Dermis blood vessel endothelial cell (primary cell): ENCODE measurements at places on chromosomes 5 and 9. TPM values are rescaled to one million over a fixed set of nuclear protein-coding genes. Genes with fewer than 3 reads are reported as not detected.
A peak's percentile ranks its signal among the peaks of the same experiment; 100 is the strongest.

Gene LCP2
- 2.4 TPM in 1 of 2 replicates, not detected in the other for total RNA-seq

Gene WDR38
- not detected in 2 replicates for total RNA-seq

Gene SLC34A3
- total RNA-seq = not detected in 2 replicates

Gene FAM151B
- 2.6 and 3.0 TPM in 2 replicates for total RNA-seq

Gene CDH12
- not detected in 2 replicates for total RNA-seq

Gene ANKRD18A
- total RNA-seq = under 0.01 TPM in 1 of 2 replicates, not detected in the other

Gene PLPP1
- 124 and 293 TPM in 2 replicates for total RNA-seq

Gene BOD1
- 60.2 and 61.3 TPM in 2 replicates for total RNA-seq

Gene PLEKHG4B
- not detected in 2 replicates for total RNA-seq

DNA sequence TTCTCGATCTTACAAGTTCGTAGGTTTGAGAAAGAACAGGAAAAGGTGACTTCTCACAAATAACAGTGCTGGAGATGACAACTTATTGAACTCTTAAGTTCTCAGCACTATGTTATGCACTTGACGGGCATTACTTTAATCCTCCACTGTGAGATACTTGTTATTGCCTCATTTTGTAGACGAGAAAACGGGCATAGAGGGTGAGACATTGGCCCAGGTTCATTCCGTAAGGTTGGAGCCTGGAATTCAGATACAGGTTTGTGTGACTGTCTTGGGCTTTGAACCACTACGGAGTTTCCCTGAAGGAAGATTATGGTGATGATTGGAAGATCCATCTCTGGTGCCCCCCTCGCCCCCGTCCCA lies 657 bp downstream of the MAT2B start:
- no peak for DNase-seq

- DNase-seq = no peak
These were observed 167.3 kb downstream of the MUSK start for GRCh38 chr9:110835859-110836271.

GRCh38 chr5:37316027-37316426 lies 54.9 kb downstream of the NUP155 start:
- no peak for DNase-seq

GRCh38 chr5:73299665-73300336 lies 126.8 kb downstream of the TMEM174 start:
- no peak for DNase-seq

GRCh38 chr5:31916327-31916726 lies 257.8 kb downstream of the GOLPH3 start:
- DNase-seq = no peak

- DNase-seq = no peak
These were observed 386.0 kb upstream of the KLF4 start for GRCh38 chr9:107875571-107875980.

DNA sequence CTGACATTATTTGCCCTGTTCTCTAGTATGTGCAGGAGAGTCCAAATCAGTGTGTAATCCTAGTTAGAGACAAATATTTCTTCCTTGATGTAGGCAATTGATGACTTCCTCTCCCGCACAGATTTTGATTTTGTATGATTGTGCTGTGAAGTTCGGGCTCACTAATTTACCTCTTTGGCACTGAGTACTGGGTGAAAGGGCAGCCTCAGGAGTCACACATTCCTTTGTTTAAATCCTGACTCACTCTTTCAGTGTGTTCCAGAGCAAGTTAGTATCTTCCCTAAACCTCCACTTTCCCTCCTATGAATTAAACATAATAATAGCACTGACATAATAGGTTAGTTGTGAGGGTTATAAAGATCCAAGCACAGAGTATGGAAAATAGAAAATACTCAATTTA lies 269.7 kb downstream of the ISL1 start:
- DNase-seq = peak; percentile 13

DNA sequence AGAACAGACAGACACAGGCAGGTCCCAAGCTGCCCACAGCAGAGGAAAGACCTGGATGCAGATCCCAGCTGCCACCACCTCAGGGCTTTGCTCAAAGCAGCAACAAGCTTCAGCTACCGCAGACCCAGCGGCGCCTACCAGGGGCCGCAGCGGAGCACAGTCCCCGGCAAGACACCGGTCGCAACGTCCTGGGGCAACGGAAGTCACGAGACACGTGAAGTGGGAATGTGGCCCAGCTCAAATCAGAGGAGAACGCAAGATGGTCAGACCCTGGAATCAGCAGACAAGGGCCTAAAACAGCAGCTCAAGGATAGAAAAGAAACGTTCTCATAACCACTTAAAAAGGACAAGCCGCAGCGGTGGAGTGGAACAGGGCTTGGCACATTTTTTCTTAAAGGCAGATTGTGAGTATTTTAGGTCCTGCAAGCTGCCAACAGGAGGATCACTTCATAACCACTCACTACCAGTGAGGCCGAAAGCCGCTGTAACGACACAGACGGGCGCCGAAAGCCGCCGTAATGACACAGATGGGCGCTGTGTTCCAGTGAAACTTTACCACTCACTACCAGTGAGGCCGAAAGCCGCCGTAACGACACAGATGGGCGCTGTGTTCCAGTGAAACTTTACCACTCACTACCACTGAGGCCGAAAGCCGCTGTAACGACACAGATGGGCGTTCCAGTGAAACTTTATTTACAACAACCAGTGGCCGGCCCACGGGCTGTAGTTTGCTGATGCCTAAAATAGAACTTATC lies 21.7 kb downstream of the SLC9A3 start:
- peak; percentile 11 for DNase-seq

- DNase-seq = peak; percentile 56
These were observed 78.1 kb upstream of the UBTD2 start for GRCh38 chr5:172361566-172362238.

- no peak for DNase-seq
These were observed 359.6 kb upstream of the SLC24A2 start for GRCh38 chr9:20148416-20148815.

DNA sequence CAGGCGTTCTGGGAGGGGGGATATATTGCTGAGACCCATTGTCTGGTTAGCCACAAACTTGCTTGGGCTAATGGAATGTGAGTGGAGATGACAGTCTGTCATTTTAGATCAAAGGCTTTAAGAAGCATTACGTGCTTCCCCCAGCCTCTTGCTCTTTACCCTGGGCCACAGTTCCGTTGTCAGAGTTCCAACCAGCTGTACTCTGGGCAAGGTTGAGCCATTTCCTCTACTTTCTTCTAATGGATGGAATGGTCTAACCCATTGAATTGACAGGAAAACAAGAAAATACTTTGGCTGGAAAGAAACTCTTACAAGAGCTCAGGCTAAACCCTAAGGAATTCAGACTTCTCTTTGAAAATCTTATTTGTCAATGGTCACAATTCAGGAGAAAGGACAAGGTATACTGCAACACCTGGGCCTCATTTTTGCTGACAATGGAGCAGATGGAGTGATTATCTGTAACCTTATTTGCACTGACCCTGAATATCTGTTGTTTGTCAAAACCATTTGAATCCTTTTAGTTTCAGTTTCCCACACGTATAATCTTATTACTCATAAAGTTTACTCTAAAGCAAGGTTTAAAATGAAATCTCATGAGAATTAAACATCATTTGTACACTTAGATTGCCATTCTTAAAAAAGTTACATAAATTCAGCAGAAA lies 231.4 kb downstream of the PDE4D start:
- DNase-seq = peak; percentile 84

DNA sequence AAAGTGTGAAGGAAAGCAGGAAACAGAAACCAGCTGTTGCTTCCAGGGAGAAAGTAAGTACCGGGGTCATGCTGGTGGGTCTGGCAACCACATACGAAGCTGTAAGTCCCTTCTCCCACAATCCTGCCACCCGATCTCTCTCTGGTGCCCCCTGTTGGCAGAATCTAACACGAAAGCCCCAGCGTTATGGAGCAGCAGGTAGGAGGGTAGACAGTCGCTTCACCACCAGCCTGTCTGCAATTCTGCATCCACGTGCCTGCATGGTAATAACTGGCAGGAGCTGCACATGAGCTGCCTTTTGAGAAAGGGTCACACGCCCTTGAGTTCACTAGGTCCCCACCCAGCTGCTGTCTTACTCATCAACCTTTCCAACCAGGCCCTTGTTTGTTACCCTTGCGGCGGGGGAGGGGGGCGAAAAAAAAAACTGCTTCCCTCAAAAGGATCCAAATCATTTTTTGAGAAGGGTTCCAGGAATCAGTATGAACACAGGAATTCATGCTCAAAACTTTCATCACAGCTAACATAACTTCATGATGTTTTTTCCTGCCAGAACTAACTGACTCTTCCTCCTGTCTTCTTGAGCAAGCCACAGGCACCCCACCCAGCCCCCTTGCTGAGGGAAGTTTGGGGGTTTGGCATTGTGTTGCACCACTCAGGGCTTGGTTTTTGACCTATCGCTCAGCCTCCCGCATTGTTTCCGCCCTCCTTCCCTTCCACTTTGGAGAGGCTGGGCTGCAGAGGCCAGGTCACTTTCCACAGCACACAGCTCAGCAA lies 19.6 kb upstream of the TMEM252 start:
- DNase-seq = peak; percentile 44

- no peak for DNase-seq
These were observed 29.6 kb upstream of the ASS1 start for GRCh38 chr9:130414910-130415746.

DNA sequence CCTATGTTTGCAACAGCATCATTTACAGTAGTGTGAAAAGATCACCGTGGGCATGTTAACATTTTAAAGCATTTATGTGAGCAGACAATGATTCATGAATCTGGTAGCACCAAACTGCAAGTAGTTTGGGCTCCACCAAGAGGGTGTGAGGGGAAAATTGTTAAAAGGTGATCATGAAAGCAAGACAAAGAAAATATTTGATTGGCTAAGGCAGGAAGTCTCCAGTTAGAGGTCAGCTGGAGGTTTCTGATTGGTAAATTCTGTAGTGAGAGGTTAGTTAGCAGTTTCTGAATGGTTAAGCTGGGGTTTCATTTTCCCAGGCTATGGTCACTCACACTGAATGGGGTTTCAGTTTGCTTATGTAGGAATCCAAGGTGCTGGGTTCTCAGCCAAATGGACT lies 13.5 kb upstream of the DRD1 start:
- DNase-seq = no peak

- DNase-seq = peak; percentile 88
These were observed 103.4 kb upstream of the GNA14 start for GRCh38 chr9:77751341-77752091.

DNA sequence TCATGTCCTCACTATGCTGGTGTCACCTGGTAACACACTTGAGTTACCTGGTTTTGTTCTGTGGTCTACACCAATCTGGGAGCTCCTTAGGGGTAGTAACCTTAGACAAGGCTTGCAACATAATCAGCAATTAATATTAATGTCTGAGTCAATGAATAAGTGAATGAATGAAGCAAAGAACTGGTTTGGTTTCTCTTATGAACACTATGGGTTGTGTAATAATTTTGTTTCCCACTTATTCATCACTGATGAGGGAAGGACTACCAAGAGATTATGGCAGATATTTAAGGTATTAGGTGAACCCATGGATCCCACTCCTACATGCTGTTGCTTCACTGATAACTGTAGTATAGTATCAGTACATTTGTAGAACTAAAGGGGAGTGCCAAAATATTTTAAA lies 116.0 kb downstream of the SLC12A2 start:
- no peak for DNase-seq

- DNase-seq = peak; percentile 55
These were observed 683 bp downstream of the DBN1 start for GRCh38 chr5:177472460-177473442.

DNA sequence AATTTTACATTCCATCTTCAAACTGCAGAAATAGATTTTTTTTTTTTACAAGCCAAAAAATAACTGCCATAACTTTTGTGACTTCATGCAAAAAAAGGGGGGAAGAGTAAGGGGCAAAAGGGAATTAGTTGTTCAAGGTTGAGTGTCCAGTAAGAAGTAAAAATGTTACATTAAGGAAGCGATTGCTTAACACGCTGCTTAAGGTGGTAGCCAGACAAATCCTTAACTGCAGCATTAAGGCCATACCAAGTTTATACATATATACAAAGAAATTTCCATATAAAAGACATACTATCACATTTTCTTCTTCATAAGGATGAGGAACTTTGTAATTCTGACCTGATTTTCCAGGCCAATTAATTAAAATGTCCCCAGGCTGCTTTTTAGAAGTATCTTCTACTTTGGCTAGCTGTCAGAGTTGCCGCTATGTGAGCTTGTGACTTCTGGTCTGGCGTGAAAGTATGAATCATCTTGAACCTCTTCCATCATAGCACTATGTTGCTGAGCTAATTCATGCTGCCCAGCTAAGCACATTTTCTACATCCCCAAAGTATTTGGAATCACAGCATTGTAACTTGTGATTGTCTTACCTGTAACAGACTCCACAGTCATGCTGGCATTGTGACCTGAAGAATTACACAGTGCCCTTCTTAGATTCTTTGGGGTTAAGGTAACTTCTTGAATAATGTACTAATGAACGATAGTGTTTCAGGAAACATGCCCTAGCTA lies 40.0 kb downstream of the G3BP1 start:
- no peak for DNase-seq

DNA sequence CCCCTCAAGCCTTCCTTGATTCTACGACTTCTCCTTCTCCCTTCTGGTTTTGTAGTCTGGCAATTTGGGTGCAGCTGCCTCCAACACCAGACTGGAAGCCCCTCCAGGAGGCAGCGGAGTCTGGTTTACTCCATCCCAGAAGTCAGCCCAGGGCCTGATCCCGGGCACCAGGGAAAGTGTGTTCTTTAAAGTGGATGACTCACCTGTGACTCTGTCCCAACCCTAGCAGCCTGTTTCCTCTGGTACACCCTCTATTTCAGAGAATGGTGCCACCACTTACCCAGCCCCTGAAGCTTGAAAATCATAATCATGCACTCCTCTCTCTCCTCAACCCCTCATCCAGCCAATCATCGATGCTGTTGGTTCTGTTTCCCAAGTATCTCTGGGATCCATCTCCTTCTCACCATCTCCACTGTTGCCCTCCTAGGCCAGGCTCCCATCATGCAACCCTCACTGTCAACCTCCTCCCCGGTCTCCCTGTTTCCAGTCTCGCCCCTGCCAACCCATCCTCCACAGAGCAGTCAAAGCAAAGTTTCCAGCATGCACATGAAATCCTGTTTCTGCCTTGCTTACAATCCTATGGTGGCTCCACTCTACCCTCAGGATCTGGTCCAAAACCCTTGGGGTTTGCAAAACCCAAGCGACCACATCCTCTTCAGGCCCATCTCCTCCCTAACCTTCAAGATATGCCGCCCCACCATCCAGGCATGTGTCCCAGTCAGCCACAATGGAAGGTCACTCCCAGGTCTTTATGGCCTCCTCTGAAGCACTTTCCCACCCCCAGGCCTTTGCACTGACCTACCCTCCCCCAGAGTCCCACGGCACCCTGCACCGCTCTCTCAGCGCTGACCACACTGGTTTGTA lies 10.5 kb downstream of the LHX6 start:
- DNase-seq = peak; percentile 37

GRCh38 chr9:104860263-104860662 lies 67.7 kb downstream of the ABCA1 start:
- no peak for DNase-seq

GRCh38 chr9:2729721-2730120 lies 12.4 kb downstream of the KCNV2 start:
- DNase-seq = no peak

DNA sequence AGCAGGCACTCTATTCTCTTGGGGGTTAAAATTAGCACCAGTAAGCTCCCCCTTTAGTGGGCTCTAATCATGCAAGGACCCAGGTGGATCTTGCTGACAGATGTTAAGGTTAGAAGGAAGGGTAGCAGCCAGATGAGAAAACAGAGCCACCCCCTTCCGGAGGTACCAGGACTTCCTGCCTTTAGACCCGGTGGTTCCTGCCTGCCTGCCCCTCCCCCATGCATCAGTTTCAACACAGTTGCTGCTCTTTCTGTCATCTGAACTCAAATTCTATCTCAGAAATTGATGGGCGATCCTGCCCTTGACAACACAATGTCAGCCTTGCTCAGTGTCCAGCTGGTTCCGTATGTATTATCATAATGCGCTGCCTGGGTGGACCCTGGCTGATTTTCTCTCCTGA lies 287.3 kb downstream of the EBF1 start:
- peak; percentile 40 for DNase-seq
